ENCODE measurements at places on chromosomes 2 and 18. TPM values are rescaled to one million over a fixed set of nuclear protein-coding genes. Genes with fewer than 3 reads are reported as not detected.

GRCh38 chr2:95374921-95375471 lies 27.5 kb upstream of the FAHD2A start:
- peak; percentile 36 for DNase-seq

Gene COL4A4
- 0.28 TPM for total RNA-seq

Gene NTSR2
- total RNA-seq, result not detected

GRCh38 chr2:128551435-128551834 lies 232.8 kb upstream of the HS6ST1 start:
- DNase-seq, result no peak

Gene KCNJ3
- total RNA-seq, result not detected

DNA sequence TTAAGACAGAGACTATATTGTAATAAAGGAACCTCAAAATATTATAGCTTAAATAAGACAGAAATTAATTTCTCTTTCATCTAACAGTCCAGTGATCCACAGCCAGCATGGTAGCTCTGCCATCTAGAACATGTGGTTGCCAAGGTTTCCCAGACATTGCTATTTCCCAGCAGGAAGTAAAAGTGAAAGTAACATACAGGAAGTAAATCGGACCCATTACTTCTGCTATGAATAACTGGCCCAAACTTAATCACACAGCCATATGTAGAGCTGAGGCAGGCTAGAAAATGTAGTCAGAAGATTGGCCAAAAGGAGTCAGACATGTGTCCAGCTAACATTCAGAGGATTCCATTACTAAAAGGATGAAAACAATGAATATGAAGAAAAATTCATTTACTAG lies 71.0 kb downstream of the NOL4 start:
- peak; percentile 16 for DNase-seq

- DNase-seq, result peak; percentile 65
Observed at GRCh38 chr18:12038639-12039539, 54.8 kb upstream of the ANKRD62 start.

DNA sequence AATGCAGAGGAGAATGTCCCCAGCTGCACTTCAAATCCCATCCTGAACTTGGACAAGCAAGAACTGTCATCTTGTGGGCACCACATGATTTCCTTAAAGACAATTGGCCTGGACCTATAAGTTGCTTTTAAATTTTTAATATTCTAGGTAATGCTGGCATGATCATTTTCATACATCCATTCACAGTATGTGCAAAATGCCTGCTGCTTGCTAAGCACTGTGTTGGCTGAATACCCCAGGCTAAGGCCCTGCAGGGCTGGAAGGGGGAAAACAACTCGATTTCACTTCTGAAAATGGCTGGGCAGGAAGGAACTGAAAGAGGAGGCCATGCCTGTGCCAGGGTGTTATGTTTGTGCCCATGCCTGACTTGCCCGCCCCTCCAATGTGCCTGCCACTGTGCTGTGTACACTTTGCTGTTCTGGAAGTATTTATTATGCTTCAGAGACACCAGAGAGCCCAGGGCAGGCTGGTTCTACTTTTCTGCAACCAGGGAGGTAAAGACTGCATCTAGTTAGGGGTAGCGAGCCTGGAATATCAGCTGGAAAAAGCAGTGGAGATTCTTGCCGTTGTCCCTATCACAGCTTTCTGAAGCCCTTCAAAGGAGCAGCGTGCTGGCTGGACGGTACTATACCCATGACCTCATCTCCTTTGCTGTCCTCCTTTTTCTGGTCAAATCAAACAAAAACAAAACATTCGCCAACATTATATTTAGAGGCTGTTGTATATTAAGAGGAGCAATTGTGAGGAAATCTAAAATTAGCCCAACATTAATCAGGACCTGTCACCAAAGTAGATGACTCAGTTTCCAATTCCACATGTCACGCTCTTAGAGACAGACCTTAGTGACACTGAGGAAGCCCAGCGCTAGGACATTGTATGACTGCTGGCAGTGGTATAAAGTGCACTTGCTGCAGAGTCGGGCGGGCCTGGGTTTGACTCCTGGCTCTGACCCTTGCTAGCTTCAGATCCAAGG lies 158.1 kb downstream of the DDX1 start:
- DNase-seq, result no peak

Gene ACMSD
- not detected for total RNA-seq

- peak; percentile 27 for DNase-seq
Observed at GRCh38 chr2:715854-716560, 38.8 kb upstream of the TMEM18 start.

Gene CNTNAP5
- not detected for total RNA-seq

GRCh38 chr2:23350792-23351355 lies 34.1 kb upstream of the KLHL29 start:
- no peak for DNase-seq

Gene DCDC2C
- not detected for total RNA-seq

Gene SULT1C4
- 0.56 TPM for total RNA-seq

Gene EFHD1
- not detected for total RNA-seq

DNA sequence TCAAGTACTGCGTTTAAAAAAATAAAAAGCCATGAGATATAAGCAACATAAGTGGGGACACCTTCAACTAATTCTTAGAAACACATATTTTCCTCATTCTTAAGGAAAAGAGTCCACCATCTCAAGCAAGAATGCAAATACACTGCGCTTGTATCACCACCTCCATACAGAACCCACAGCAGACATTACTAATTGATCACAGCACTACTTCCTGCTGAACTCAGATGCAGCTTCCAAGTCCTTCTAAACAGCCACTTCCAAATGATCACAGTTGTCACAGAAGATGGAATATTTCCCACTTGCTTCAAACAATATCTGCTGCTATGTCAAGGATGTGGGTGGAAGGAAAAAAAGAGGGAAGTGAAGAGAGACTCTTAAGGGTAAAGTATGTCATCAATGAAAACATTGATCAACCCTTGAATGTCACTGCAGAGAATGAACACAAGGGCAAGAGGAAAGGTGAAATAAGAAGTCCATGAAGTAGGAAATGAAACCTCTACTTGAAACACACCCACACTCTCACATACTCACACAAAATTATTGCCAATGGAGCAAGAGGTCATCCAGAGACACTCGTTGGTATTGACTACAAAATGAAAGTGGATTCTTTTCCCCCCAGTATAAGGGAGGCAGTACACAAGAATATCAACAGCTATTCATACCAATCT lies 22.1 kb downstream of the TGFA start:
- DNase-seq, result no peak

DNA sequence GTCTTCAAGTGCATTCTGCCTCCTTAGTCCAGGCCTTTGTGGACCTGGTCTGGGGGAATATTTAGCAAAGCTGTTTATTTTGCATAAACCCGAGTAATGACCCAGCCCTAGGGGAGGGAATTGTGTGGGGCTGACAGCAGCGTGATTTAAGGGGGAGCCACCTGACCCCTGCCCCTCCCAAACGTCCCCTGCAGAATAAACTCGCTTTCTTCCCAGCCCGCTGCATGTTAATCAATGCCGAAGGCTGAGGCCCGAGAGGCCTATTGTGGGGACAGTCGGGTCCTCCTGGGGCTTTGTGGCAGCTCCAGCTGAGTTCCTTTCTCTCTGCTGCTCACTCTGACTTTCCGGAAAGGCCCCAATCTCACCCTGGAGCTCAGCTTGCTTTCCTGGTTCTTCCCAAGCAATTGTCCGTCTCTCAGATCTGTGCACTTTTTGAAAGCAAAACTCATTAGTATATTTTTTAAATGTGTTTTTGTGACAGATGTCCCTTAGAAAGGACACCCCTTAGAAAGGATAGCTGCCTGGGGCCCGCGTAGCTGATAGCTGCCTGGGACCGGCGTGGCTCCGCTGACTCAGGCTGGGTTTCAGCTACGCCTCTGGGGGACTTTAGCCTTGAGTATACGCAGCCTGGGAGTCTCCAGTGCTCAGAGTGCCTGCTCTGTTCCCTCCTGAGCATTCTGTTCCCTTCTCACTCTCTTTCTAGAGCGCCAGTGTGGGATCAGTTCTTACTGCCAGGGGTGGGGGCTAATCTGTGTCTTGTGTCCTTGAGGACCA lies 158.3 kb downstream of the GLI2 start:
- DNase-seq, result no peak

- DNase-seq, result no peak
Observed at GRCh38 chr2:5077479-5078089, 614.6 kb upstream of the SOX11 start.

DNA sequence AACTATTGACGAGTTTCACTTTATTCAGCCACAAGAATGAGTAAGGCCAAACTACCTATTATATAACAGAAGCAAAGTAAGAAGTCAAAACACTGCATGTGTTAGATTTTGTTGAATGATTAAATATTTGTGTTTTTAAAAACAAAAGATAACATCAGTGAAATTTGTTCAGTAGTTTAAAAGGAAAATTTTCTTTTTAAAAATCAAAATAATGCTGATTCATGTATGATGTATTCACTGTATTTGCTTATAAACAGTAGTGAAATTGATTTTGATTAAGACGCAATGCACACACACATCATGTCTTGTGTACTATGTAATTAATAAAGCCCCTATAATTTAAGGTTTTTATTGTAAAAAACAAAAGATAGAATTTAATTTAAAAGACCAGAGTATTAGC lies 73.6 kb upstream of the PSMD14 start:
- no peak for DNase-seq

DNA sequence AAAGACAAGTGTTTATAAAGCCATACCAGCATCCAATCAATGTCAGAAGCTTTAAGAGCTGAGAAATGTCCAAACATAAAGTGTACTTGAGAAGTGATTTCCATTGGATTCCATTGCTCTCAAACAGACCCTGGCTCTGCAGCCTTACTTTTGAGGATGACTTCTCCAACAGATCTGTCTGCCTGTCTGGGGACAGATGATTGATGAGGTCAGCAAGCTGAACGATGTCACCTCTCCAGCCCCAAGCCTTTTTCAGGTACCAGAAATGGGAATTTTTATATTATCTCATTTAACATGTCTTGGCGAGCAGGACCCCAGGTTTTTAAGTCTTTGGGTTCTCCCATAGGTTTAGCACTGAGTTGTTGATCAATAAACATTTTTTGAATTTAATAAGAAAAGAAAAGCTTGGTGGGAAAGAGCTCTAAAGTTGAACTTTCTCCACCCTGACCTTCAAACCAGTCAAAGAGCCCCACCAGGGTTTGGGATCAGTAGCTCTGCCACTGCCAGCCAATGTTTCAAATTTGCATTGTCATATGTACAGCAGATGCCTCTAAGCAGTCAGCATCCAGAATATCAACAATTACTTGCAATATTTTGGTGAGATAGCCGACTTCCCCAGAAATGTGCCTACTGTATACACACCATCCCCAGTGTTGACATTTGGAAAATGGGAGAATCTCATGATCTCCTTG lies 22.5 kb downstream of the PTPN18 start:
- DNase-seq, result no peak

- DNase-seq, result no peak
Observed at GRCh38 chr2:97948926-97949325, 46.8 kb downstream of the TMEM131 start.

Gene PAX8
- 0.28 TPM for total RNA-seq

GRCh38 chr2:41922177-41922576 lies 125.6 kb upstream of the PKDCC start:
- no peak for DNase-seq

DNA sequence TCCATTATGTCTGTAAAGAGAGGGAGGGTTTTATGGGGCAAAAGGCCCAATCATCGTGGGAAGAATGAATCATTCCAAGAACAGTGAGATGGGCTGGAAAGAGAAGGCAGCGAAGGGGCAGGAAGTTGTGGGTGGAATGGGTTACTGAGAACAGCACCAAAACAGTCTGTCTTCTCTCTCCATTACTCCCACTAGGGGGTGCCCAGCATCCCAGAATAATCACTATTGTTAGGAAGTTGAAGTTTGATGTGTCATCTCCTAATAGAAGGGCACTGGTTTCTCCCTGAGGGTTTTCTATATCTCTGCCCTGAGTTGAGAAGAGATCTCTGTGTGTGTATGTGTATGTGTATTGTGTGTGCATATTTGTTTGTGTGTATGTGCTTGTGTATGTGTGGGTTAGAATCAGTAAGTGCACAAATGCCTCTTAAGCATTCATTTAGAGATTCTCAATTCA lies 76.6 kb upstream of the MAP4K3 start:
- peak; percentile 97 for DNase-seq

GRCh38 chr2:165376571-165376975 lies 92.9 kb upstream of the CSRNP3 start:
- DNase-seq, result no peak

DNA sequence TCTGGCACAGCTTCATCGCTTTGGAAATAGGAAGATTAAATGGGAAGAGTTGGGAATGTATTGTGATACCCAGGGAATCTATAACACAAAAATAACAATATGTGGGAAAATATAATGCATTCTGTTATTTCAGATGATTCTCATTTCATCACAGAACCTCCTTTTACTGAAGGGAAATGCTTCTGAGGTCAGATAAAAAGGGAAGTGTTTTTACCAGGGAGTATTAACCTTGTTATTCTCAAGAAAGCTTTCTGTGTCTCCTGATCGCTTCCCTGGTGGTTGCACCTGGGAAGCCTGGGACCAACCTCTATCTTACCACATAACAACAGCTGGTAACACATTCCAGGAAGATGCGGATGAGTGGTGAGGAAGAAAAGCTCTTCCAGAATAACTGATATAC lies 47.2 kb downstream of the SCG2 start:
- no peak for DNase-seq

DNA sequence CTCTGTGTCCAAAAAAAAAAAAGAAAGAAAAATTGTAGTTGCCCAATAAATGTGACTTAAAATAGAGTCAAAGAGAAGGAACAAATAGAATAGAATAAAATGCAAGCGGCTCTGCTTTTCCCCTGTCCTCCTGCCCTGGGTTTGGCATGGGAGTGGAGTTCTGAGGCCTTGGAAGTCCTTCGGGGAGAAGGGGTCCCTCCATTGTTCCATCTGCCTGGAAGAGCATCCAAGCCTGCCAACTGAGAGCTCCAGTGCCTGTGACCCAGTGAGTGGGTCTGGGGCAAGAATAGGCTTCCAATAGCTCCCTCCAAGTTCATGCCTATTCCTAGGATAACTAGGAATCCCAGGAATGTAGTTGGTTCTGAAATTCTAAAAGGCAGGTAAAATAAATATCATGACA lies 321.4 kb downstream of the MYCN start:
- DNase-seq, result no peak

- DNase-seq, result no peak
Observed at GRCh38 chr2:186889101-186889879, 40.3 kb upstream of the ZSWIM2 start.

Gene PCARE
- not detected for total RNA-seq

DNA sequence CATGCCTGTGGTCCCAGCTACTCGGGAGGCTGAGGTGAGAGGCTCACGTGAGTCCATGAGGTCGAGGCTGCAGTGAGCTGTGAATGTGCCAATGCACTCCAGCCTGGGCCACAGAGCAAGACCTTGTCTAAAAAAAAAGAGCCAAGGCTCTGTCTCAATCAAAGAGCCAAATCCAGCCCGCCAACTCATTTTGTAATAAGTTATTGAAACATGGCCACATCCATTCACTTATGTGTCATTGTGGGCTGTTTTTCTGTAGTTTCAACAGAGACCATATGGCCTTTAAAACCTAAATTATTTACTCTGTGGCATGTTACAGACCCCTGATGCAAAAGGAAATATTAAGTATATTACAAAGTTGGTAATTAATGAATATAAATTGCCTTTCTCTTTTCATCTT lies 60.8 kb downstream of the GPR39 start:
- DNase-seq, result no peak

- DNase-seq, result no peak
Observed at GRCh38 chr2:125643128-125643527, 1012.8 kb upstream of the GYPC start.
